ENCODE measurements at places on chromosomes 6 and 20. TPM values are rescaled to one million over a fixed set of nuclear protein-coding genes. Genes with fewer than 3 reads are reported as not detected.

DNA sequence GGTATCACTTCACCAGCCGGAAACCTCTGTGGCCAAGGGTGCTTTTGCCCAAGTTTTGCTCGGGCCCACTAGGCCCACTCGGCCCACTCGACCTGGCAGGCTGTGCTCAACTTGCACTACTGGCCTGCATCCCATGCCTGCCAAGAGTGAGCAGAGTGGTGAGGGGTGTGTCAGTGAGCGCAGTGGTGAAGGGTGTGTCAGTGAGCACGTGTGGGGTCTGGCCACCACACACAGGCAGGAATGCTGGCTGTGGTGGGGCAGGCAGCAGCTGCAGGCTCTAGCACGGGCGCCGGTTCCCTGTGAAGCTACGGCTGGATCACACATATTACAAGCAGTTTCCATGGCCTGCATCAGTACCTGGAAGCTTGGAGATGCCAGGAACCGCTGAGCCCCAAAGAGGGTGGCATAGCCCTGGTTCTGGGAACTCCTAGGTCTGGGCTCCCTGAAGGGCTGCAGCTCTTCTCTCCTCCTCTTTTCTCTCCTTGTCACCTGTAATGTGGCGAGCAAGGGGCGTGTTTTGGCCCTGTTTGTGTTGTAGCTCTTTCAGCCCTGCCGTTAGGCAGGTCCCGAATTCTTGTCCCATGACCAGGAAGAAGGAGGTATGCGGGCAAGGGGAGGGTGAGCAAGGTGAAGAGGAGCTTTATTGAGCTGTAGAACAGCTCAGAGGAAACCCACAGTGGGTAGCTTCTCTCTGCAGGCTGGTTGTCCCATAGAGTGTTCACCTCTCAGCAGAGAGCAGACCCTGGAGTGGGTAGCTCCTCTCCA lies 51.0 kb upstream of the CLDN20 start:
- DNase-seq, result no peak

DNA sequence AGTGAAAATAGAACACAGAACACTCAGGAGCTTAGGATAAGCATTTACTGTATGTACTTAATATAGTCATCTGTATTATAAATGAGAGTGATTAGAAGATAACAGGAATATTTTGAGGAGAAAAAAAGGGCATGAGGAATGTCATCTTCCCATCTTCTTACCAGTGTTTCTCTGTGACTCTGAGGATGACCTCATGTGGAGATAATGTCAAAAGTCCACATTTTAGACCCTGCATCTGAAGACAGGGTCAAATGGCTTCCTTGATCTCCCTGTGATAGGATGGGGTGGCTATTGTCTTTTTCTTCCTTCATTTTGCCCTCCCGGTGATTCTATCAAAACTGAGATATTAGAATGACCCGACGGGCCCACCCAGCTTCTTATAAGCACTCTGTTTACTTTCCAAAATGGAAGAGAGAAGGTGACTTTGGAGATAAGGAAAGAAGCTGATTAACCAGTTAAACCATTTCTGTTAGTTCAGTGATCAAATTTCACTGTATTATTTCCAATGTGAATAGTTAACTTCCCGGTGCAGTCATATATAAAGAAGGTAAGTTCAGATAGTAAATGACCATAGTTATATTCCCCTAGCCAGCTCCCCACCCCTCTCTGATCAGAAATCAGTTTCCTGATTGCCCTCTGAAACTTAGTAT lies 115.7 kb upstream of the SALL4 start:
- DNase-seq, result no peak

- no peak for DNase-seq
These were observed 23.3 kb downstream of the NRSN1 start for GRCh38 chr6:24149296-24149695.

DNA sequence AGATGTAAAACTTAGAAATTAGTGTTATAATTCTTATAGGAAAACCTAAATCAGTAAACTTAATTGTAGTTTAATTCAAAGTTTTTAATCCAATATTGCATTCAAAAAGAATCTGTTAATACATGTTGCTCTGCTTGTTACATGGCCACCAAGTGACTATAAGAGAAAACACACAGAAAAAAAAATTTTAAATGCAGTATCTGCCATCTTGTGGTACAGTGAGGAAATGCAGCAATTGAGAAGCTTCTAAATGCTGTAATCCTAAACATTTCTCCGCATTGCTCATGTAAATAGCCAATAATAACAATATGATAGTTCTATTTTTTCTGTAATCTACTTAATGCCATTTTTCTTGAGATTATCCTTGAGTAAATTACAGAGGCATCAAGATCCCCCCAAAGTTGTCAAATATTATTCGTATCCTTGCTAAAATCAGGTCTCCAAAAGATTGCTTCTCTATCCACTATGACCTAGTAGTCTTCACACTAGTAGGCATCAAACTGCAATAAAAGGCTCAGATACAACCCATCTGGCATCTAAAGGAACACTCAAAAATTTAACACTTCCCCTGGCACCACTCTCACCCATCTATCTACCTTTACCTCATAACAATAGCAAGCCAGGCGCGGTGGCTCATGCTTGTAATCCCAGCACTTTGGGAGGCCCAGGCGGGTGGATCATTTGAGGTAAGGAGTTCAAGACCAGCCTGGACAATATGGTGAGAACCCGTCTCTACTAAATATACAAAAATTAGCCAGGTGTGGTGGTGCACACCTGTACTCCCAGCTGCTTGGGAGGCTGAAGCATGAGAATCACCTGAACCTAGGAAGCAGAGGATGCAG lies 34.6 kb downstream of the HDAC2 start:
- DNase-seq, result no peak

DNA sequence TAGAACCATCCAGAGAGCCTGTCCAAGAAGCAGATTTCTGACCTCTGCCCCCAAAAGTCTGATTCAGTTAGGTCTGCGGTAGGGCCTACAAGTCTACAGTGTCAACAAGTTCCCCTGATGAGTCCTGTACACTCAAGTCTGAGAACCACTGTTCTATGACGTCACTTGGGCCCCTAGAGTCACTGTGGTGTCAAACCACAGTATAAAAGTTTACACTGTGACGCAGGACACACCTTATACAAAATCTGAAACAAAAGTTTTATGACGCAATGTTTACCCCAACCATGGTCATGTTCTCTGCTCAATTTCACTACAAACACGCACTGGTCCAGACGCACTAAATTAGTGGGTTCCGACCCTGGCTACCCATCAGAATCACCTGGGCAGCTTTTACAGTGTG lies 17.9 kb downstream of the SLA2 start:
- DNase-seq, result no peak

- no peak for DNase-seq
These were observed 9.4 kb downstream of the EPB41L2 start for GRCh38 chr6:131053546-131054240.

GRCh38 chr6:151313066-151313491 lies 73.3 kb downstream of the AKAP12 start:
- DNase-seq, result no peak

- peak; percentile 54 for DNase-seq
These were observed 1.3 kb downstream of the MAPK14 start for GRCh38 chr6:36028877-36029324.

RNF182 gene
- 8.1 TPM for total RNA-seq

VSX1 gene
- total RNA-seq, result not detected

STMND1 gene
- total RNA-seq, result not detected

PDE10A gene
- total RNA-seq, result 13.0 TPM

EYS gene
- not detected for total RNA-seq

Data from kidney epithelial cell (primary cell).